ENCODE measurements at places on chromosomes 16 and 17. TPM values are rescaled to one million over a fixed set of nuclear protein-coding genes. Genes with fewer than 3 reads are reported as not detected.

MYO1C gene
- polyA plus RNA-seq: 68.2 TPM

KRTAP2-3 gene
- not detected for polyA plus RNA-seq

PPY gene
- polyA plus RNA-seq: 0.30 TPM

CIBAR2 gene
- 0.37 TPM for polyA plus RNA-seq

MMP25 gene
- 1.9 TPM for polyA plus RNA-seq

- no peak for DNase-seq
Measured at GRCh38 chr17:49406421-49407061, 8.1 kb downstream of the PHB1 start.

TPSG1 gene
- 1.7 TPM for polyA plus RNA-seq

DNA sequence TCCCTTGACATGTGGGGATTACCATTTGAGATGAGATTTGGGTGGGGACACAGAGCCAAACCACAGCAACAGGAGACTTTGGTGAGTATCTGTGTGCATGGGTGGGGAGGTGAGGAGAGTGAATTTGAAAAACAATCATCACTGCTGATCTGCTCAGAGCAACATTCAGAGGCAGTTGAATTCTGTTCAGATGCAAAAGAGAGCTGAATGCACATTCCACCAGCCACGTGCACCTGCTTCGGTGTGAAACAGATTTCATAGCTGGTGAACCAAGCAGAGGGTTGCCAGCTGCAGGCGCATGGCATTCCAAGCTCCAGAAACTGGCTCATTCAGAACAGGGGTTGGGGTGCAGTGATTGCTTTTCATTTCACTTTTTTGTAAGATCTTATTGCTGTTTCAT, 233.1 kb upstream of the FOXF1 start:
- no peak for DNase-seq

- DNase-seq: no peak
Measured at GRCh38 chr17:59638553-59638952, 18.9 kb downstream of the CLTC start.

SPATA22 gene
- 0.65 TPM for polyA plus RNA-seq

- no peak for DNase-seq
Measured at GRCh38 chr17:13054666-13055065, 36.8 kb upstream of the ELAC2 start.

GRCh38 chr16:74771656-74772315, 2.8 kb downstream of the FA2H start:
- no peak for DNase-seq

DNA sequence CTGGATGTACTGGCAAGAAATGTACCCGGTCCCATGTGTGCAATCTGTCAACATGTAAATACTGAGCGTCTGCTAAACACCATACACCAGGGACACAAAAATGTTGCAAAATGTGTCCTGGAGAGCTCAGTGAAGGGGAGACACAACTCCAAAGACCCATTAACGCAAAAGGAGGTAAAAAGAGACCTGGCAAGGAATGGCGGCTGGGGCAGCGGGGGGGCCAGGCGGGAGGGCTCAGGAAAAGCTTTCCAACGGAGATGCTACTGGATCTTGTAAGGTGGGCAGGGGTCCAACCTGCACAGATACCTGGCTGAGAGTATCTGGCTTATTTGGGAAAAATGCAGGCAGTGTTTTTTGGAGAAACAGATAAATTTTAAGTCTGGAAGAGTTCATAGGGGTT, 40.7 kb downstream of the ADCY9 start:
- no peak for DNase-seq

GRCh38 chr17:76645481-76645880, 1.9 kb upstream of the ST6GALNAC1 start:
- DNase-seq: no peak

GRCh38 chr16:31351246-31351941, 3.6 kb upstream of the ITGAX start:
- DNase-seq: no peak

C16orf54 gene
- 0.29 TPM for polyA plus RNA-seq

KCNG4 gene
- 0.05 TPM for polyA plus RNA-seq

- DNase-seq: no peak
Measured at GRCh38 chr16:10016752-10017151, 165.5 kb downstream of the GRIN2A start.

CPNE7 gene
- 6.8 TPM for polyA plus RNA-seq

KRT33B gene
- not detected for polyA plus RNA-seq

GRCh38 chr16:22898874-22899348, 84.9 kb downstream of the HS3ST2 start:
- DNase-seq: peak; percentile 83

DNA sequence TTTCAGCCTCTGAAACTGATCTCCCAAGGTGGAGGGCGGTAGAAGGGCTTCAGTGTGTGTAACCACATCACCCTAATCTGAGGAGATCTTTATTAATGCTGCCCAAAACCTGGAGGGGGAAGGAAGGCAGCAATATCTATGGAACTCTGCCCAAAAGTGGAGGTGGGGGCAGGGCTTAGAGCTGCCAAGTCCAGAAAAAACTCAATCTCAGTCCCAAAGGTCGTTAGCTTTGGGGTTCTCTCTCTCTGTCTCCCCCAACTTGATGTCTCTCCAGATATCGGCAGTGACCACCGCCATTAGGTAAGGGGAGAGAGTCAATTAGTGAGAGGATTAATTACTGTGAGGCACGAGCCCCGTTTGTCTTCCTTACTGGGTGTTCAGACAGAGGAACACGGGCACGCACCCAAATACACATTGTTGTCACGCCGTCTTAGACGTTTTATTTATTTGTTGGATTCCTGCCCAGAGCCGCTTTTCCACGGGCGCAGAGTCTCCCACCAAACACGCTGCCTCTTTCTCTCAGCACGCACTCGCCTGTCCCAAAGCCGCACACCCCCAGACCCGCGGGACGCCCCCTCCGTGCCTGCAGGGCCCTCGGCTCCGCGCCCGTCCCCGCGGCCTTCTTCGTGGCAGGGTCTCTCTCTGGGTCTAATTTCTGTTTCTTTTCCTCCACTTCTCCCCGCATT, 5.4 kb upstream of the LHX1 start:
- no peak for DNase-seq

TEX19 gene
- not detected for polyA plus RNA-seq

ABCA8 gene
- 1.2 TPM for polyA plus RNA-seq

TMC7 gene
- polyA plus RNA-seq: 2.5 TPM

GRCh38 chr16:88640498-88641247, 2.3 kb downstream of the IL17C start:
- no peak for DNase-seq

GRCh38 chr16:5062790-5063765, 2.7 kb downstream of the C16orf89 start:
- no peak for DNase-seq

DNA sequence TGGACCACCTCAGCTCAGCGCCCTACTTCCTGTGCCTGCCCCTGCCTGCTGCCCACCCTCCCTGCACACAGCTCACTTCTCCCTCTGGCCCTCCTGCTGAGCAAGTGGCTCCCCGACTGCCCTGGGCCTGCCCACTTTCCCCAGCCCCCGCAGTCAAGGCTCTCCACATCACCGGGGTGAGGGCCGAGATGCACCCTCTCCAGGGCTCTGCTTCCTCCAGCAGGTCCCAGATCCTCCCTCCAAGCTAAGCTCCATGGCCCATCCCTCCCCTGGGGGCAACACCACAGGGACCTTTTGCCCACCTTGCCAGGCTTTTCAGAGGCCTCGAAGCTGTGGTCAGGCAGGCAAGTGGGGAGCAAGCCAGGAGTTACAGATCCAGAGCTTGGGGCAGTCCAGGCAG, 820.2 kb downstream of the KCNJ18 start:
- DNase-seq: no peak

GRCh38 chr17:45792995-45793755, 9.1 kb downstream of the CRHR1 start:
- no peak for DNase-seq

GRCh38 chr17:14725729-14726128, 424.8 kb downstream of the HS3ST3B1 start:
- DNase-seq: no peak

EPX gene
- 0.95 TPM for polyA plus RNA-seq

GRCh38 chr17:82217530-82218204, 5.0 kb upstream of the CCDC57 start:
- DNase-seq: no peak

DNA sequence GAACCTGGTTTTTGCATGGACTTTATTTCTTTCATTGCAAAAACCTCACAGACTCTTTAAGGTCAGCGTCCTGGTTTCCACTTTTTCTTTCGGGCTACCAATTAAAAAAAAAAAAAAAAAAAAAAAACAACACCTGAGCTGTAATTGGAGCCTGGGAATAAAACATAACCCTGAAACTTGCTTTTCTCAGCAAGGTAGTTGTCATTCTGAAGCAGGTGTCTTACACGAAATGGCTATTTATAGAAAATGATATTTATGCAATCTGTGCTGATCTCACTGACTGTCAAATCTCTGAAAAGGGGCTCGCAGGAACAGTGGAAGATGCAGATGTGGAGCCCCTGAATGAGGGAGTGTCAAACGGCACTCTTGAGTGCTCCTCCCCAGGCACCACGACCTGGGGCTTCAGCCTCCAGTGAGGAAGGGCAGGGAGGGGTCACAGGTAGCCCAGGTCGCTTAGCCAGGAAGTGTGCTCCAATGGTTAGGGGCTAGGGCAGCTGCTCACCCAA, 10.4 kb upstream of the COTL1 start:
- DNase-seq: no peak

DNA sequence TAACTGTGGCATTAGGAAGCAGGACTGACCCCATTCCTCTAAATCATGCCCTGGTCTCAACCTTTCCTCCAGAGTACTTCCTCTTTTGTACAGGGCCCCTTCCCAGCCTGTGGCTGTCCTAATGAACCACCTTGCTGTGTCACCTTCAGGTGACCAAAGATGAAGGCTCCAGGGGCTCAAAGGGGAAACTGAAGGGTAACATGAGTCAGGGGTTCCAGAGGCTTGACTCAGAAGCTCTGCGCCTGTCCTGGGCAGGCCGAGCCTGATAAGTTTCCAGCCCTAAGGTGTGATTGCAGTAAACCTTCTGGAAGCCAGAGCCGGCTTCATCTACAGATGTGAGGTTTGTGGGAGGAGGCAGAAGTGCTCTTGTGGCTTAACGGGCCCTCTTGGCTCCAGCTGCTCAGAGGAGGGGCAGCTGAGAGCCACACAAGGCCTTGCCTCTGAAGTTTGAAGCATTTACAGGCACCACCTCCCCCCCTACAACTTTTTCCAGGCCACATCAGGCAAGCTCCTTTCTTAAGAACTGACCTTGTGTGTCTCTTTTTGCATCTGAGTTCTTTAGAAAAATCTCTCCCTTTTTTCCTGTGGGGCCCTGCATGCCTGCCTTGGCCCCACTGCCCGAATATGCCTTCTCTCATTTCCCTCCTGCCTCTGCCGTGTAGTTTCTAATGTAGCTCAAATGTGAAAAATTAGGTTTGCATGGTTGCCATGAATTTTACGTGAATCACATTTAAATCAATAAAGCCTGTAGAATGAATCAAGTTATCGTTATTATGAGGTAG, 149.9 kb downstream of the CLEC16A start:
- no peak for DNase-seq

DNA sequence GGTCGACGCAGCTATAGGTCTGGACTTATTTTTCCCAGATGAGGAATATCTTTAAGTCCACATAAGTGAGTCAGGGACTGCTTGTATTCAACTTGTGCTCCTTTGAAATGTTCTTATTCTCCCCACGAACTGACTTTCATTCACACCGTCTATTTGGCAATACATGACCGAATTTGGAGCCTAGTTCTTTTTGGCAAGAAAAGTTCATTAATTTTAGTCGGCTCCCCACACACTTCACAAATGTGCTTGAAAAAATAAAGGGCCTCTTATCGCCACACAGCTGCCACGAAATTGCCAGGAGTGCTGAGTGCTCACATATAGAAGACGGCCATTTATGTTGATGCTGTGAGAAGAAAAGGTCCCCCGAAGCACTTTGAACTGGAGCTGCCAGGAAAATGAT, 152.6 kb downstream of the PRKCA start:
- no peak for DNase-seq

DNA sequence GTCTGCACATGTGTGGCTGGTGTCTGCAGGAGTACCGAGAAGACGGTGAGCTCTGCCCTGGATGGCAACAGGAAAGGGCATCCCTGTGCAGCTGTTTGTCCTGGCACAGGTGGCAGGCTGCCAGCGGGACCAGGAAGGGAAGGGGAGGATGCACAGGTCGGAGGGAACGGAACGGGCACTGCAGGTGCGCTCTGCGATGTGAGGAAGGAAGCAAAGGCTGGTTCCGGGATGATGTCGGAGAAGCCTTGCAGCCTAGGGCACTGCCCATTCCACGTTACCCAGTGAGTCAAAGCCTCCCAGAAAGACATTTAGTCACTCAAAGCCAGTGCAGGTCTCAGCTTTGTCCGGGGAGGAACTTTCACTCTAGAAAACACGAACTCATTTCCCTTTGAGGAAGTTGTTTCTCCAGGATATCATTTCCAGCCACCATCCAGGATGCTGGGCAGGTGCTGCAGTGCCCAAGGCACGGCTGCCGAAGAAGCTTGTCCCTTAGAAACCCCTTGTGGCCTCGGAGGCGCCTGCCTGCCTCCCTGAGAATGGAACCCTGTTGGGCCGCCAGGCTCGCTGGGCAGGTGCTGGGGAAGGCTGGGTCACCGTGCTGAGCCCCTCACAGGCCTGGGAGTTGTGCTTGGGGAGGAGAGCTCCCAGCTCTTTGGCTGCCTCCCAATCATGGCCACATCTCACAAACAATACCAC, 4.5 kb upstream of the TMEM235 start:
- DNase-seq: no peak

DNA sequence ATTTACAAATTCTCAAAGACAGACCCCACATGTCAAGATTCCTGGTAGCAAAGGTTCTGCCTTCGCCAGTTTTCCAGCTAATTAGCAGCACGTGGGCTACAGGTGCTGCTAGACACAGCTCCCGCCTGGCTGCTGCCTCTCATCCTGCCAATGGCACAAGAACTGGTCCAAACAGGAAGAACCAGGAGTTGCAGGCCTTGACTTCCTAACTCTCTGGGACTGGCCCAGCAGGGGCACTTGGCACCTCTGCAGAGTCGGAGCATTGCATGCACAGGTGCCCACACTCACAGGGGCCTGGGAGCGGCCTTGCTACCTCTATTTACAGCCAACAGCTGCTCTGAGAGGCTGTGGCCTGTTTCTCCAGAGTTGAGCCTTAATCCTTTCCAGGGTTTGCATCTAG, 39.6 kb downstream of the TK2 start:
- no peak for DNase-seq

DNA sequence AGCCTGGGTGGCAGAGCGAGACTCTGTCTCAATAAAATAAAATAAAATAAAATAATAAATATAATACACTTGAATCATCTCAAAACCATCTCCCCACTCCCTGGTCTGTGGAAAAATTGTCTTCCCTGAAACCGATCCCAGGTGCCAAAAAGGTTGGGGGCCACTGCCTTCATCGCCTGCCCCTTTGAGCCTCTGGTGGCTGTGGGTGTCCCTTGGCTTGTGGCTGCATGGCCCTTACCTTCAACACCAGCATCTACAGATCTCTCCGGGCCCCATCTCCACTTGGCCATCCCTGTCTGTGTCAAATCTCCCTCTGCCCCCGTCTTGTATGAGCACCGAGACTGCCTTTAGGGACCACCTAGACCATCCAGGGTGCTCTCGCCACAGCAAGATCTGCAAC, 177.3 kb downstream of the SEC14L1 start:
- no peak for DNase-seq

NIP7 gene
- polyA plus RNA-seq: 29.5 TPM

Data from renal cortex interstitium (tissue), 15 donors.